ENCODE measurements at places on chromosomes 2 and 18.

GRCh38 chr2:60565472-60565871 lies 12.0 kb upstream of the BCL11A start:
- no peak for DNase-seq

- DNase-seq = no peak
Measured at GRCh38 chr18:9148203-9148552, 11.6 kb downstream of the ANKRD12 start.

- no peak for DNase-seq
Measured at GRCh38 chr18:5717256-5717655, 173.5 kb upstream of the EPB41L3 start.

DNA sequence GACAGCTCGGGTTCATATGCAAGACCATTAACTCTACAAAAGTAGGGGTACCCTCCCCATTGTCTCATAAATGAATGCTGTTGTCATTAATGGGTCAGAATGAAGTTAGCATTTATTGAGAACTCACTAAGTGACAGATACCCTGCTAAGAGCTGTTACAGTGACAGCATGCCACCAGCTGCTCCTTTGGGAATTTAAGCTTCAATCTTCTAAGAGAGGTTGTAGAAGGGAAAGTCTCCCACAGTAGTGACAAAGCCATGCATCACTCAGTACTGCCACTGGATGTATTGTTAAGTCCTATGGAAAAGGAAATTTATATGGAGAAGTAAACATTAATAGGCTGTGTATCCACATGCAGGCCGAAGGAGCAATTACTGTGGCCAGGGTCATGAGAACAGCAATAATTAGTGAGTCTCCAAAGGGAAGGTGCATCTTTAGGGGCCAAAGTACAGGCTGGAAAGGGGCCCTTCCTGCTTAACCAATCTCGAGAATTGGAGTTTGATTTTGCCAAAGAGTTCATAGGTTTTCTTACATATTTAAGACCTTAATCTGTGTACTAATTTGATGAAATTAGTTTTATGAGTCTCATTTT lies 64.5 kb upstream of the FAM124B start:
- DNase-seq = no peak

DNA sequence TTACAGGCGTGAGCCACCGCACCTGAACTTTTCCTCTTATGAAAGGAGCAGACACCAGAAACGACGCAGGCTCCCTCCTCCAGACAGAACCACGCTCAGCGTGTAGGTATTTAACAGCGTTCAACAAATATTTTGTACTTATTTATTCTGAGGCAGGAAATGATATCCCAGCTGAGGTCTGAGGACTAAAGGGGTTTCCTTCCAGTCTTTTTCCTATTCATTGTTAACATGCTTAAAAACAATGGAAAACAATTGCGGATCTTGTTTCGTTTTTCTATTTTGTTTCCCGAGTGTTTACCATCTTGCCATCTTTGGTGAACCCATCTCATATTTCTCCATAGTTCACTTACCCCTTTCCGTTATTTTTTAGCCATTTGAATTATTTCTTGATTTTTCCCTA lies 43.7 kb upstream of the FOSL2 start:
- no peak for DNase-seq

- DNase-seq = no peak
Measured at GRCh38 chr2:184610891-184611290, 12.6 kb downstream of the ZNF804A start.

DNA sequence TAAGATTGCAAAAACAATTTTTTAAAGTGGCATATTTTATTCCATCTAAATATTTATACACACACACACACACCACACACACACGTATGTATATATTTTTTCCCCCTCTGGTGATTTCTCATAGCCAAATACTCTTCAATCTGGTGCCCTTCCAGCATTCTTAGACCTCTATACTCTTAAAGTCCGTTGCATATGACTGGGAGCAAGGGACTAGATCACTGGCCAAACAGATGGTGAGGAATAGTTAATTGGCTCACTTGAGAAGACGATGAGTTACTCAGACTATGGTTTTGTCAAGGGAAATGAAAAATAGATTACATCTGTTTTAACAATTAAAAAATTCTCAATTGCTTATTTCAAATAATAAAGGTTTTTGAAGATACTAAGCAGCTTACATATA lies 512.5 kb upstream of the LRRTM4 start:
- no peak for DNase-seq

DNA sequence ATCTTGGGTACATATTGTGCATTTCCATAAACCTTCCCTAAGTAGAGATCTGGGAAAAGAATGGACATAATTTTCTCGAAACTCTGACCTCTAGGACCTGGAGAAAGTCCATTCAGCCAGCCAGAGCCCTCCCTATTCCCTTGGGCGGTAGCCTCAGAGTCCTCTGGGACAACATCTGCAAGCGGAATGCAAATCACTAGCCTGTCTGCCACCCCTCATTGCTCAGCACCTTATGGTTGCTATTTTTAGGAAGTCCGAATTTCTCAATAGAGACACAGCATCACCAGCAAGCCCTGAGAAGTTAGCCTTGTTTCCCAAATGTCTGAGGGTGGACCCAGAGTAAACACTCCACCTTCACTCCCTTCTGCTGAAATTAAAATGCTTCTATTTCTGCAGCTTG lies 17.6 kb upstream of the CD28 start:
- no peak for DNase-seq

DNA sequence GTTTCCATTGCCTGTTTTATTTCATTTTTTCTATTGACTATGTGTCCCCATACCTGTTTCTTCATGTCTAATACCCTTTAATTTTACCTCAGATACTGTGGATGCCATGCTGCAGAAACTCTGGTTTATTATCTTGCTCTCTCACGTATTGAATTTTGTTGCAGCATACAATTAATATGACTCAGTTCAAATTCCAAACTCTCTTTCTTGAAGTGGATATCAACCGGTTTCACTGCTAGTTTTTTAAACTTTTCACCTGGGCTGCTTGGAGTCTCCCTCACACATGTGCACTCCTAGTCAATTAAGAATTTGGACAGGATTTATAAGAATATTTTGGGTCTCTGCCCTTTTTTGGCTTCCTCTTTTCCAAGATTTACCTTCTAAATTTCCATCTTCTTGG lies 70.6 kb upstream of the CAPN13 start:
- no peak for DNase-seq

GRCh38 chr2:238866656-238867277 lies 18.9 kb downstream of the TWIST2 start:
- DNase-seq = no peak

DNA sequence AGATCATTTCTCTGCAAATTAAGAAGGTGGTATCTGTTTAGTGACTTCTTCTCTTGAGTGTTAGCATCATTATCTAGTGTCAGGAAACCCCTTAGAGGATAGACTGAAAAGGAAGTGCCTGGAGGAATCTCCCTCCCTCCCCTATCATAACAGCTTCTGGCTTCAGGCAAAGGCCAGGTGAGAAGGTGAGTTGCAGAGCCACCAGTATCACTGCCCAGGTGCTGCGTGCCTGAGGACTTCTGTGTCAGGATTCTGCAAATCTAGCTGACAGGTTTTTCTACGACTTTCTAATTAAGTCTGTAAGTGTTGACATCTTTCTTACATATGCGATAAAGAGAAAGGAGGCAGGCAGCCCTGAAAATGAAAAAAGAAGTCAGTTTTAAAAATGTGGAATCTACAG lies 111.9 kb downstream of the CCDC85A start:
- no peak for DNase-seq

DNA sequence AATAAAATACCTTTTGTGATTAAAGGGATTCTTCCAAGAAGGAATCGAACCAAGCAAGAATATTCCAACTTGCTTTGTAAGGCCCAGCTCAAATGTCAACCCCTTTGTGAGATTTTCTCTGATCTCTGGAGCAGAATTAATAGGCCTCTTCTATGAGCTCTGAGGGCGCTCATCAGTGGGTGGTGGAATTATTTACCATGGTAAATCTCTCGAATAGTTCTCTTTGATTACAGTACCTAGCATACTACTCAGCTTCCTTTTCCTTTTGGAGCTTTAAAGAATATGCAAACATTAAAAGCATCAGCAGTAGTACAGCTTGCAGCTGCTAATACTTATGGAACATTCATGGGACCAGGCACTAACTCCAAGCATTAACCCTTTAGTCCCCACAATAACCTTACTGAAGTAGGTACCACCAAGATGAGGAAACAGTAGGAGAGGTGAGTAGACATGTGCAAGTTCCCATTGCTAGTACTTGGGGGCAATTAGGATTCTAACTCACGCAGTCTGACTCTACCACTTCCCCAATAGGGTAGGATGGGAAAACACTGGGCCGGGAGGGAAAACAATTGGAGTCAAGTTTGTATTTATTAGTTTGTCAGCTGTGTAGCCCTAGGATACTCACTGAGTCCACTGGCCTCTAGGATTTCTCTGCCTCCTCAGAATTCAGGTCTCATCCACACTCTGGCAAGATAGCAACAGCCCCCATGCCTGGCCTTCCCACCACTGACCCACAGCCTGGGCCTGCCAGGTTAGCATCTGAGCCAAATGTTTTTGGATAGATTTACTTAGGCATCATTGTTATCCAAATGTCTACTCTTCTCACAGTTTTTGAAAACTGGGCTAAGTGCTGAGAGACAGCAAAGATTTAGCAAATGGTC lies 21.7 kb downstream of the ADD2 start:
- DNase-seq = no peak

DNA sequence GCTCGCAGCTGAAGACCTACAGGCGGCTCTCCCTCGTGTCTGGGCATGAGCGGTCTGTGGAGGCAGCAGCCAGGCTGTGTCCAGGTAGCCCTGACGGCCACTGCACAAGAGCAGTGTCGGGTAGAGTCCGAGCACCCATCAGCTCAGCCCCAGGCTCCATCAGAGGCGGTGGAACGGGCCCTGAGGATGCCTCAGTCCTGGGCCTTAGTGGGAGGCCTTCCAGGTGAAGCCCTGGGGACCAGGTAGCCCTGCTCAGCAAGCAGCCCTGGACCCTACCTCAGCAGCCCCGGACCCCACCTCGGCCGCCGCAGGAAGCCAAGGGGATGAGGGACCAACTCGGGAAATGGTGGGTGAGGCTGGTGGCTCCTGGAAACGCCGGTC lies 21.3 kb upstream of the KLF11 start:
- DNase-seq = no peak

DNA sequence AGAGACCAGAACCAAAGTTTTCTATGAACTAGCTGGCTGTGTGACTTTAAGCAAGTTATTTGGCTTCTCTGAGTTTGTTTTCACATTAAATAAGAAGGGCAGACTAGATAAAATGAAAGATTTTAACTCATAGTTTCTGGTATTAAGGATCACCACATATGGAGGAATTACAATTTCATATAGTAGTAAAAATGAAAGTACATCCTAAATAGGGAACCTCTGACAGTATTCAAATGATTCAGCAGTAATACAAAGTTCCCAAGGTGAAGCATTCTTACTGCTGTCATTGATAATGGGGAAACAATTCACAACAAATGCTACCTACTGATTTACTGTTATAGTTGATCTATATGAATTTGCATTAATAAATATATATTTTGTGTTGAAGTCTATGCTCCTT lies 170.3 kb upstream of the VRK2 start:
- no peak for DNase-seq

GRCh38 chr2:182763311-182763912 lies 47.4 kb downstream of the DNAJC10 start:
- DNase-seq = no peak

GRCh38 chr18:41992703-41993102 lies 37.7 kb downstream of the PIK3C3 start:
- no peak for DNase-seq

DNA sequence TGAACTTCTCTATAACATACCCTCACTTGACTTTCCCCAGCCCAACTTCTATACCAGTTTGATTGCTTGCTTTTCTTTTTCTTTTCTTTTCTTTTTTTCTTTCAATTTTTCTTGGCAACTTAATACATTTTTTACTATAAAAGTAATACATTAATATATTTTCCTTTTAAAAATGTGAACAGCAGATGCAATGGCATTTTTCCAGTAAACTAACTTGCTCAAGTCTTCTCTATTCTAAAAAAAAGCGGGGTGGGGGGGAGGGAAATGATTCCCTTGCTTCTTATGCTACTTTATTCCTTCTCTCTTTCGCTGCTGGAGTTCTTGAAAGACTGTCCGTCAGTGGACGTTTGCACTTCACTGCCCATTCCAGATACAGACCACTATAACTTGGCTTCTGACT lies 70.5 kb downstream of the RBMS1 start:
- DNase-seq = no peak

DNA sequence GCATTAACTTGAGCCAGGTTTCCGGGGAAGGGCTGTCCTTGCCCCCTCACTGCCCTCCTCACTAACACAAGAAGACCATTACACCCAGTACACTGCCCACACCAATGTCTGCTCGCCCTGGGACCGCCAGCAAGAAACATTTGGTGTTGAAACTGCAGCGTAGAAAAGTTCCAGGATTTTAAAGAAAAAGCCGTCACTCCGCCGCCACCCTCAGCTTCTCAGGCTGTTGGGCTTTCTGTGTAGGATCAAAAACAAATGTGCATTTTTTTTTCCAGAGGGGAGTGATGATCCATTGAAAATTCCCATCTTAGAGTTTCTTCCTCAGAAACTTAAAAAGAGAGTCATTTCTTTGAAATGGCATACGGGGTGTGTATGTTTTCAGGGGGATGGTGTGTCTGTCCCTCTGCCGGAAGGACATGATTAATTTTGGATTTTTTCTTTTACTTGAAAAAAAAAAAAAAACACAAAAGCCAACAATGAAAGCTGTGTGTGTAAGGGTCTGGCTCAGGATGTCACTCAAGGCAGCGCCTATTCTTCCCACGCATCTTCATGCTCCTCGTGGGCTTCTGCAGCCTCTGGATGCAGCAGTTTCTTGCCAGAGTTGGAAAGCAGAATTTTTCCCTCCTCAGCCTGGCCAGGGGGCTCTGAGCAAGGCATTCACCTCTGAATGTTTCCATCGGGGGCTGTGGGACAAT lies 184.9 kb downstream of the GLI2 start:
- DNase-seq = no peak

DNA sequence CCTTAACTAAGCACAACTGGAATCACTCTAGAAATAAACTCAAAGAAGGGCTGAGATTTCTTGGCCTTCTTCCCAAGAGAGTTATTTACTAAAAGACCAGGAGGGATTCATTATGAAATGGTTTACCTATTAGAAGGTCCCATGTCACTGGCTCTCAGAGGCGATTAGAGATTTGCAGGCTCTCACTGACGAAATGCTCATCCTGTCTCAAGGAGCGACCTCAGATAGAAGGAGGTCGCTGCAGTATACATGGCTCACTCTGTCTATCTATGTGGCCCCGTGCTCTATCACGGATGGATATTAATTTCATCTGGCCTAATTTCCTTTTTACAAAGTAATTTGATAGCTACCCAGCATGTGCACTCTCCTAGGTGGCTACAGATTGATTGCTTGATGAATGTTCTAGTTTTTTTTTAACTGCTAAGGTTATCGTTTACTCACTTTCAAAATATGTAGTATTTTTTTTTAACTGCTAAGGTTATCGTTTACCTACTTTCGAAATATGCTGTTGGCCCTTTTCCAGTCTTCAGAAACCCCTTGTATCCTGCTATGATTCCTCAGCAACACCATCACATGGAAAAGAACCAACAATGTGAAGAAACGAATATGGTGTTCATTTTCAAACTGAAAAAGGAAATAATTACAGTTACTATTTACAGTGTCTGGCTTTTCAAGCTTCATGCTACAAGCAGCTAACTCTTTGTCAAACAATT lies 9.1 kb downstream of the SMIM21 start:
- DNase-seq = no peak

- DNase-seq = no peak
Measured at GRCh38 chr2:205767617-205768016, 85.3 kb downstream of the NRP2 start.
